ENCODE measurements at places on chromosomes 2 and 18. TPM values are rescaled to one million over a fixed set of nuclear protein-coding genes. Genes with fewer than 3 reads are reported as not detected.

Gene PIEZO2
- 2.9 TPM for total RNA-seq

Gene UGT1A3
- not detected for total RNA-seq

Gene CELF4
- total RNA-seq, result not detected

Gene LBX2
- 2.1 TPM for total RNA-seq

Gene SNRNP27
- total RNA-seq, result 71.3 TPM

Gene TMEM247
- not detected for total RNA-seq

Gene EMILIN1
- total RNA-seq, result 137 TPM

Gene TIGD1
- total RNA-seq, result 2.7 TPM

Gene KCNIP3
- 0.77 TPM for total RNA-seq

Gene RANBP2
- total RNA-seq, result 79.8 TPM

Gene ERICH2
- total RNA-seq, result not detected

Gene SULT1C4
- total RNA-seq, result 0.56 TPM

Gene TMEM237
- total RNA-seq, result 71.7 TPM

Gene RAPGEF4
- total RNA-seq, result 9.6 TPM

Gene TPGS2
- 95.8 TPM for total RNA-seq

Gene SERPINB10
- total RNA-seq, result not detected

Gene FEV
- total RNA-seq, result not detected

Gene ANKRD30BL
- not detected for total RNA-seq

Gene TSN
- 54.7 TPM for total RNA-seq

Gene APCDD1
- 0.19 TPM for total RNA-seq
